ENCODE measurements at places on chromosomes 6 and 20.
A peak's percentile ranks its signal among the peaks of the same experiment; 100 is the strongest.

DNA sequence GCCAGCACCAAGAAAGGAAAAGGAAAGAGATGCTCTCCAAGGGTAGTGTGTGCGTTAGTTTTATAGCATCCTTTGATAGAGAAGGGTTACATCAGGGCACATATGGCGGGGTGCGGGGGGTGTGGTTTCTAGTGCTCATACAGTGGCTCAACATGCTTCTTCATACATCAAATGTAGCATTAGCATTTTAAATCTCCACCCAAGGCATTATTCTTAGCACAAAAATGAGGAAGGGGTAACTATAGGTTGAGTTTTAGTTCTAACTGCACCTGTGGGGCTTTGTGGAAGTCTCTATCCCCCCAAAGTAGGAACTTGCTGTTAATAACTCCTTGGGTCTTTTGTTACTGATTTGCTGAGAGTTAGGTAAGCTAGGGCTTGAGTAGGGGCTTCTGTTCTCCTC is 89.3 kb downstream of the CEP57L1 start:
- DNase-seq, result no peak

DNA sequence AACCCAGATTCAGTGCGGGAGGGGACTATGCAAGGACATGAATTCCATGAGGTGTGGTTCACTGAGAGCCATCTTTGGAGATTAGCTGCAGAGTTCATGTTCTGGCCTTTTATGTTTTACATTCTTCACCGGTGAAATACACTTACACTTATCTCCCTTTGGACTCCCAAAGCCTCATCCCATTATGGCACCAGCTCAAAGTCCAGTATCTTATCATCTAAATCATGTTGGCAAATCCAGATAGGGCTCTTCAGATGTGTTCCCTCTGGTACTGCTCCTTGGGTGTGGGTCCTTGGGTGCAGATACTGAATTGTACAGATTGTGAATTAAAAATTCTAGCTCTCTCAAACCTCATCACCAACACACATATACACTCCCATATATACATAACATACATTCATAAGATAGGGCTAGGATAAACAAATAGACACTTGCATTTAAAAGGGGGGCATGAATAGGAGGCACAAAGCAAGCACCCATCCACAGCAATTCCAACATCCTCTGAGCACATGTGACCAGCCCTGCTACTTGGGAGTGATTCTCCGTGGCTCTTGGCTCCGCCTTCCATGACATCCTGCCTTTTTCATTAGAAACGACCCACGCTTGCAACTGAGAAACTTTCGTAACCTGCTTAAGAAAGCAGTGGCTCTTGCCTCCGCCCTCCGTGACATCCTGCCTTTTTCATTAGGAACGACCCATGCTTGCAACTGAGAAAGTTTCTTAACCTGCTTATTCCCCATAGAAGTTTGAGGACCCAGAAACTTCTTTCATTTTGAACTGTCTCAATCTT is 53.6 kb upstream of the LRRC1 start:
- DNase-seq, result no peak

- no peak for DNase-seq
Measured at GRCh38 chr6:83221889-83222479, 28.8 kb downstream of the RWDD2A start.

- DNase-seq, result no peak
Measured at GRCh38 chr20:17282501-17282900, 55.7 kb downstream of the PCSK2 start.

DNA sequence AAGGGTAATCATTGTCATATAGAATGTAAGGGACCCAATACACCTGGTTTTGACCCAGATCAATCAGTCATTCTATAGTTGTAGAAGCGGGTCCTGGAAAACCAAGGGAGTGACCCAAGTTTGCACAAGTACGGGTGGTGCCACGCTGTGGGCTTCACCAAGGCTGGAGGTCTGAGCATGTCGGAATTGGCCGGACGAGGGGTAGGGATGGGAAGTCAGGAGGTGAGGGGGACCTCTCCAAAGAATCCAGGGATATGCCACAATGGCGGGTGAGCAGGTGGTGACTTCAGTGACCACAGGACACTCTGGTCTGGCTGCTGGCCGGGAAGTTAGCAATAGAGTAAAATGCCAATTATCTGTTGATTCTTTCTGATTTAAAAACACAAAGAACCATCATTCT is 186.6 kb upstream of the FOXQ1 start:
- no peak for DNase-seq

DNA sequence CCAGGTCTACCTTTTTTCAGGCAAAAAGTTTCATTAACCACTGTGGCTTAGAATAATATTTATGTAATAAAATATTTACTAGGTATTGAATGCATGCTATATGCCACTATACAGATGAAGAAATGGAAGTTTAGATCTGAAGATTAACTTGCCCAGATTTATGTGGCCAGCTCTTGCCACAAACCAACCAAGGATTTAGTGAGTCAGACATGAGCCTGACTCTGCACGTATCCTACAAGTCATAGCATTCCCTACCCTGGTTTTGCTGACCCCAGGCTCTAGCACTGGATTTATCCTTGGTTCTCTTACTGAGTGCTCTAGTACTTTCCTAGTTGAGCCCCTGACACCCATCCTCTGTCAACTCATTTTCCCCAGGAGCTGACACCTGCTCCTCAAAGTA is 75.4 kb downstream of the ANKEF1 start:
- DNase-seq, result no peak

DNA sequence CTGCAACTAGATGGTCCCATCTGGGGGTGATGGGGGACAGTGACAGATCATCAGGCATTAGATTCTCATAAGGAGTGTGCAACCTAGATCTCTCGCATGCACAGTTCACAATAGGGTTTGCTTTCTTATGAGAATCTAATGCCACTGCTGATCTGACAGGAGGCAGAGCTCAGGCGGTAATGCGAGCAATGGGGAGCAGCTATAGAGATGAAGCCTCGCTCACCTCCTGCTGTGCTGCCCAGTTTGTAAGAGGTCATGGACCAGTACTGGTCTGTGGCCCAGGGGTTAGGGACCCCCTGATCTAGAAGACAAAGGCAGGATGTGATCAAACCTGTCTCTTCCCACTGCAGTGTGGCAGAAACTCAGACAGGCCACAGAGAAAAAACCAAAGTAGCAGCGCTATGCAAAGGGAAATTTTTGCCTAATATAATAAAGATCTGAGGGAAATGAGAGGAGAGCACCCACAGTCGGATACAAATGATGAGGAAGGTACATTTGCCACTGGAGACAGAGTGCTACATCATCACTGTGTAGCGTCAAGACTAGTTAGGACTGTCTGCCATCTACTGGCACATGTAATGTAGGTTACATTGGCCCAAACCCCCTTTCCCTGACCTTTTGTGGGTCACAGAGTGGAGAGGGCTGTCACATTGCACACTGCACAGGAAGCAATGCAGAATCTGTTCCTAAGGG is 4.1 kb upstream of the LY86 start:
- no peak for DNase-seq

DNA sequence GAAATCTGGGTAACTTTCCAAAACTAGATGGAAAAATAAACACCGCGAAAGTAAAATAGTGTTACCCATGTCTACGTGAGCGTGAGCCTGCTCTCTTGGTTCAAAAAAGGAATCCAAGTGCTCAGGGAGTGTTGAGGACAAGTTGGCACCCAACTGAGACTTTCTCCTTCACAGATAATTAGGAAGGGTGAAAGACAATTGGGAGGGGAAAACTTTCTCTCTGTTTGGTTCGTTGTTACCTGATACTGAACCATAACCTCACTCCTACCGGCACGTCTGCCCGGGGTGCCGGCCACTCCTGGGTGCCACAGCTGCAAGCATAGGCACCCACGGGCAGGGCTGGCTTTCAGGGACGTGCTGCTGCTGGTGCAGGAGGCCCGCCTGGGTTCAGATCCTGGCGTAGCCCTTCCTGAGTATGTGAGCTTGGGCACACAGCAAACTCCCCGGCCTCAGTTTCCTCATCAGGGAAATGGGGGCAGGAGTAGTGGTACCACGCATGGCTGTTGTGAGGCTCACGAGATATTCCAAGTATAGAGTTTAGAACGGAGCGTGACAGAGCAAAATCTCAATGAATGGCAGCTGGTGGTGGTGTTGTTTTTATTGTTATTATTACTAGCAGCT is 38.2 kb upstream of the PMEPA1 start:
- no peak for DNase-seq

DNA sequence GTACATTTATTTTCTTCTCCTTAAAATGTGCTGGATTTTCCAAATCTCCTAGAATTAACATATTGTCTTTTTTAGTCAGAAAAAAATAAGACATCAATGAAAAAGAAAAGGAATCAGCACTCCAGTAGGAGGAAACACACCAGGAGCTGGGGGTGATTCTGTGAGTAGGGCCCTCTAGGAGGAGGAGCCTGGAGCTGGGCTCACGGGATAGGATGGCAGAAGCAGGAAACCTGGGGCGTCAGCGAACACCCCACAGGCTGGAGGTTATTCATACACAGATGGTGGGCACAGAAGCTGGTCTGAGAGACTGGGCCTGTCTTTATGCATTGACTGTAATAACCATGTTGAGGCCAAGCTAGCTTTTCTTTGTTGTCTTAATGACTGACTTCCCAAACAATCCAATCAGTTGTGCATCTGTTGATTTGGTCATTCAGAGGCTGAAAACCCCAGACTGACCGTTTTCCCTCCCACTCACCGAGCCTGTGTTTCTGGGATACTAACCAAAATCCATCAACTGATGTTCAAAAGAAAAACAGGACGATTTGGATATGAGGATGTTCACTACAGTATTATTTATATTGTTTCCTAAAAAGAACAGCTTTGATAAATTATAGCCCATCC is 53.1 kb downstream of the CPNE5 start:
- no peak for DNase-seq

- peak; percentile 64 for DNase-seq
Measured at GRCh38 chr20:40511478-40511877, 177.6 kb downstream of the MAFB start.
